Activated T-cell treated with anti-CD3 and anti-CD28 coated beads for 1 hour (primary cell): ENCODE measurements at places on chromosomes 16 and 17.

DNA sequence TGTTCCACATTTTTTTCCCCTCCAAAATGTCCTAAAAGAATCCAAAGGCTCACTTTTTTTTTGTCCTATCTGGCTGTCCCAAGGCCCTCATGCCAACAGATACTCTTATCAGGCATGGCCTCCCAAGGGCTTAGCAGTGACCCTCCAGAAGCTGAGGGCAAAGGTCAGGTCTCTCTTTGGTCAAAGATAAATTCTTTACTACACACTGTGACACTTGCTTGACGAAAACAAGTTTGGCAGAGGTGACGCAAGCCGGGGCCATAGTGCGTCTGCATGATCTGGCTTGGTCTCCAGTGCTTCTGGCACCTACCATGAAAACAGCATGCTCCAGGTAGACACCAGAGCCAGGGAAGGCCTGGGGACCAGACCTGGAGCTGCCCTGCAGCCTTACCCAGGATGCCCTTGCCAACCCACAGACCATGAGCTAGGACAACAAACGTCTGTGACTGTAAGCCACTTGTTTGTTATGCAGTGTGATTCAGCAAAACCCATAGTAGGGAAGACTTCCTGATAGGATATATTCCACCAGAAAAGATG is 48.5 kb upstream of the IRF8 start:
- no peak for DNase-seq

- DNase-seq, result no peak
These were observed 43.9 kb downstream of the MEAK7 start for GRCh38 chr16:84460406-84461028.

DNA sequence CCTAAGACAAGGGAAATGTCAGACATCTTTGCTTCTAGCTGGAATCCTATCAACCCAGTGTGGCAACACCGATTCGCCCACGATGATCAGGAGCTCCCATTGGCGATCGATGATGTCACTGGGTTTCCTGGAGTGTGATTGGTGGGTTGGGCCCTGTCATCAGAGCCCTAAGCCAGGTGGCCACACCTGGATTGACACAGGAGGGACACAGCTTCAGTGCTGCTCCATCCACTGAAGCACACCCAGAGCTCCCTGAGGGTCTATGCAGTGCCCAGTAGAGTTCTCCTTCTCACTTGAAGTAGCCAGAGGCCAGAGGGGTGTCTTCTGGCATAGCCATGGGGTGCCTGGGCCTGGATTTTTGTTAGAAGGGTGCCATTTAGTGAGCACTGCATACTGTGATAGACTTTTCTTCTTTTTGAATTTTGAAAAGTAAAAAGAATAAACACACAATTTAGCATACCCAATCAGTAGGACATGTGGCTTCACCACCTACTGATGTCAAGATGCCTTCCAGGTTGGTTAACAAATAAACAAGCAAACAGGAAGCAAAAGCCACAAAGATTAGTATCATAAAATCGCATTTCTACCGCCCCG is 77.6 kb downstream of the CMIP start:
- DNase-seq, result no peak

- DNase-seq, result no peak
These were observed 1.8 kb downstream of the SRCIN1 start for GRCh38 chr17:38603786-38604478.

DNA sequence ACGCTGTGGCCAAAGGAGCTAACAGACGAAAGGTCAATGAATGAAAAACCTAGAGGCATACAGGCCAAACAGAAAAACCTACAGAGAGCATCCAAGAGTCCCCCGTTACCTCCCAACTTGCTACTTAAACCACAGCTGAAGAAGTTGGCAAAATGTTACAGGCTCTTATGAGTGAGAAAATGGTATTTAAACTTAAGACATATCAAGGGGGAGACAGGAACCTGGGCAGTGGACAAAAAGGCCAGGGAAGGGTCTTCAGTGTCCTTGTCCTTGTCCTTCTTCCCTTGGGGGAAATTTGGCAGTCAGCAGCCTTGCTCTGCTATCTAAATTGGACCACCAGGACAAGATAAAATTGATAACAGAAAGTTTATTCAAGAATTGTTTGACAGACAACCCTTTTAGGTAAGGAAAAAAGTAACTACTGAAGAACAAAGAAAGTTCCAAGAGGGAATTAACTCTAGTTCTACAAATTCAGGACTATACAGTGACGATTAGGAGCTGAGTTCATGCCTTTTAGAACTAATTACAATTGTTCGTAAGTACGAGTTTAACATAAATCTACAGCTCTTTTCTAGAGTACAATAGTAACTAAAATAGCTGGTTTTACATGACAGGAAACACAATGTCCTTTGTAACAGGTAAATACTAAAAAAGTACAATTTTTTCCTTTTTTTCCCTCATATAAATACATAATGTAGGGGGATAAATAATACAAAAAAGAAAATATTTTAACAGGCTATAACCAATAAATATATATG is 3.8 kb upstream of the HOXB2 start:
- no peak for DNase-seq

GRCh38 chr17:82090549-82091263 is 7.3 kb downstream of the FASN start:
- no peak for DNase-seq

GRCh38 chr17:75128694-75129505 is 2.6 kb downstream of the NT5C start:
- no peak for DNase-seq

- no peak for DNase-seq
These were observed 3.8 kb downstream of the SMARCD2 start for GRCh38 chr17:63838631-63839171.

DNA sequence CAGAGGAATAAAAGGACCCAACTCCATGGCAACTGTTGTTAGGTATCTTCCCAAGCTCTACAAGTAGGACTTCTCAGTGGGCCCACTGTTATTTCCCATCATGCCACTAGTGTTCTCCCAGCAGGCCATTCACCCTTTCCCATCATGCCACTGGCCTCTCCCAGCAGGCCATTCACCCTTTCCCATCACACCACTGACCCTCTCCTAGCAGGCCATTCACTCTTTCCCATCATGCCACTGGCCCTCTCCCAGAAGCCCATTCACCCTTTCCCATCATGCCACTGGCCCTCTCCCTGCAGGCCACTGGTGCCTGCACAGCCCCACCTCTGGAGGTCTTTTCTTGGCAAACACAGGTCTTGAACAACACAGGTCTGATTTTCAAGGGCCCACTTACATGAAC is 36.3 kb downstream of the IFT140 start:
- DNase-seq, result no peak

DNA sequence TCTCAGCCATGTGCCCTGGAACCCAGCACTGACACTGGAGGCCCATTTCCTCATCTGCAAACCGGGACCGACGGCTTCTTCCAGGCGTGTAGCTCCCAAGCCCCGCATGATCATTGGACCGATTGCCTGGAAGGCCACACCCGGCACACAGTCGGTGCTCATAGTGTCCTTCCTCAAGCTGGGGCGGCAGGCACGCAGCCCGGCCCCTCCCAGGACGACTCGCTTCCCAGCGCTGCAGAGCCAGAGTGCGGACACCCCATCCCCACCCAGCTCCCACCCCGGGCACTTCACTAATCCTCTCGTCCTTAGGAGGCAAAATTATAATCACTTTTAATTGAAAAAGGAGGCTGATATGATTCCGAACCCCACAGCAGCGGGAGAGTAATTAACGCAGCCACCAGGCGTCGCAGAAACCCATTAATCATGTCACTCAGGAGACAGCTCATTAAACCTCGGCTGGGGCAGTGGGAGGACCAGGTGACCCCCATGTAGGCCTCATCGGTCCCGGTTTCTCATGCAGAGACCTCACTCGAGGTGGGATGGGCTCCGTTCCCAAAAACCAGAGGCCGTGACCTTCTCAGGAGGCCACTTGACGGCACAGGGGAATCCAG is 33.1 kb downstream of the ZNF469 start:
- DNase-seq, result no peak

GRCh38 chr17:1315409-1315808 is 35.9 kb downstream of the TRARG1 start:
- no peak for DNase-seq

DNA sequence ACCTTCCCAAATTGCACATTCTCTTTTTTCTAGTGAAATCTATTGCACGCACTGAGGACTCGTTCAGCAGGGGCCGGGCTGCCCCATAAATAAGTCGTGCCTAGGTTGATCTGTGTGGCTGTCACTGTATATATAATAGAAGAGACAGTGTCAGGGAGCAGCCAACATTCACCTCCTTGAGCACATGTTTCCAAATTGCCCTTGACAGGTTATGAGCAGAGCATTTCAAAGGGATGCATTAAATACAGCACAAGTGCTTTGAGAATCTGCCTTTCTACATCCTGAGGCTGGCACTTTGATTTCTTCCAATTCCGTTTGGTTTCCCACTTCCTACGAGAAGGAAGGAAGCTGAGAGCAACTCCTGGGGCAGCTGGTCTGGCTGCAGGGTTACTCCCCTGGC is 291.2 kb downstream of the NPIPA8 start:
- DNase-seq, result no peak

DNA sequence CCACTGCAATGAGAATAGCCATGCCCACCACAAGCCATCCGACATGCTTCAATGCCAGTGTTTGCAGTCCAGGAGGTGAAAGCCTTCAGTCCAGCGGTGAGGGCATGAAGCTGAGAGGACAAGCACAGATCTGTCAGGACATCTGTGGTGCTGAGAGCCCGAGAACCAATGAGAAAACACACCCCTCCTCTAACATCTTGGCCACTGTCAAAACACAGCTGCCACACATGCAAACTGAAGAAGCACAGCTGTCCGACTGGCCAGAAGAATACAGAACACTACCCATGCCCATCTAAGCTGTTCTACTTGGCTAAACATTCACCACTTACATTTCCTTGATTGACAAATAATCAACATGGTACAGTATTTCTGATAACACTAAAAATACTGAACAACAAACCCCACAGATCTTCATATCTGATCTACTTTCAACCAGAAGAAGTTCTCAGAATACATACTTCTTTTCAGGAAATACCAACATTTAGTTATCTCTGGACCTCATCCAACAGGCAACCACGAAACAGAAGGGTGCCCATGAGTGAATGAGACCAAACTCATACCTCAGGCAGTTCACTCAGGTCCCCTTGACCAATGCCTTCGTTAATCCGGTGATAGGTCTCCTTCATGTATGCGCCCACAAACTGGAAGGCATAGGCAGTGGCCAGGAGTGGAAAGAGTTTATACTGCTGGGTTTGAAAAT is 10.2 kb upstream of the FBF1 start:
- DNase-seq, result no peak

DNA sequence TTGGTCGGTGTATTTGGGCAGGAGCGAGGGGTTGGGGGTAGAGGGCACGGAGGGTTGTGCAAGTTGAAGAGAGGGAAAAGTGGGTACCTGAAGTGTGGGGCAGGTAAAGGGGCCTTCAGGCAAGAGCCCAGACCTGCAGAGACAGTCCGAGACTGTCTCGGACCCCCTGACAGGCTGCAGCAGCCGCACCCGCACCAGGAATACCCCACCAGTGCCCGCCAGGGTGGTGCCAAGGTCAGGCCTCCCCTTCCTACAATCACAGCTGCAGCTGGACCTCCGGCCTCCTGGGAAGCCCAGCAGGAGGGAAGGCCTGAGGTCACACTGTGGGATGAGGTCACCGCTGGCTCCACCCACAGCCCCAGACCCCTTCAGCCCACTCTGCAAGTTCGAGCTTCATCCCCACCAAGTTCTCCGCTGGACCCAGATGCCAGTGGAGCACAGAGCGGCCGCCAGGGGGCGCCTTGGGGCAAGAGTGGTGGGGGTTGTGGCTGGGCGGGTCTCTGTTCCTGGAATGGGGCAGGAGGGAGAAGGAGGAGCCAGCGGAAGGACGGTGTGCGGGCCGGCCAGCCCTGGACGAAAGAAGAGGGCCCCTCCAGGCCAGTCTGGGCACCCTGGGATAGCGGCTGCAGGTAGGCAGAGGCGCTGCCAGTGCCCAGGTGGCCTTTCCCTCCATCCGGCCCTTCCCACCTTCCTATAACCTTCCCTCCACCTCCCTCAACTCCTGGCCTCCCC is at the start of gene HSD3B7:
HSD3B7 (plus strand) TSS at position 539 of the 732 bp plus-strand sequence. CDS start 452 bp downstream, outside the sequence.
- peak; percentile 84 for DNase-seq

GRCh38 chr17:80816241-80817103 is 175.2 kb upstream of the CHMP6 start:
- DNase-seq, result no peak

GRCh38 chr17:78082988-78083387 is 45.6 kb downstream of the TMC6 start:
- DNase-seq, result no peak

DNA sequence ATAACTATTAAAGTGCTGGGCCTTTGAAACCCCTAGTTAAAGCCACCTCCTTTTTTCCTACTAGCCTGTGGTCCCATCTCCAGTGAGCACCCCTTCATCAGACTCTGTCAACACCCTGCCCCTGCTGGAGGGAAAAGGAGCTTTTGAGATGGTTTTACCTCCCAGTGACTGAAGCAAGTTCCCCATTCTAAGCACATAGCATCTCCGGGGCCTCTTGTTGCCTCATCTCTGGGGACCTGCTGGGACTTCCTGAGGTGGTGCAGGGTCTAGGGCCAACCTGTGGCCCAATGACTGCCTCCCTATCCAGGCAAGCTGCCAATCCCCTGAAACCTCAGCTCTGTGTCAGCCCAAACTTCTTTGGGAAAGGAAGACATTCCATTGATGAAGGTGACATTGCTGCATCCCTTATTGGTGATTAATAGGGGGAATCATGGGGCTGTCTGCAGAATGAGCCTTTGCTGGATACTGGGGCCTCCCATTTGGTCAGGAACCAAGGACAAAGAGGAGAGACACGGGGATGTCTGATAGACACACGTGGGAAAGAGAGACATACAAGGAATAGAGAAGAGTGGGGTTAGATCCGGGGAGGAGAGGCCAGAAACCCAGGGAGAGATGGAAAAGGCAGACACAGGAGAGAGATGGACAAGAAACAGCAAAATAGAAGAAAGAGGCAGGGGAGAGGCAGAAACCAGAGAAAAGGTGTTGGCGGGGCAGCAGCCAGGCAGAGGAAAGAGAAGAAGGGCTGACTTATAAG is 2.4 kb downstream of the C1QL1 start:
- no peak for DNase-seq

GRCh38 chr16:49932946-49933345 is 77.0 kb upstream of the ZNF423 start:
- no peak for DNase-seq

DNA sequence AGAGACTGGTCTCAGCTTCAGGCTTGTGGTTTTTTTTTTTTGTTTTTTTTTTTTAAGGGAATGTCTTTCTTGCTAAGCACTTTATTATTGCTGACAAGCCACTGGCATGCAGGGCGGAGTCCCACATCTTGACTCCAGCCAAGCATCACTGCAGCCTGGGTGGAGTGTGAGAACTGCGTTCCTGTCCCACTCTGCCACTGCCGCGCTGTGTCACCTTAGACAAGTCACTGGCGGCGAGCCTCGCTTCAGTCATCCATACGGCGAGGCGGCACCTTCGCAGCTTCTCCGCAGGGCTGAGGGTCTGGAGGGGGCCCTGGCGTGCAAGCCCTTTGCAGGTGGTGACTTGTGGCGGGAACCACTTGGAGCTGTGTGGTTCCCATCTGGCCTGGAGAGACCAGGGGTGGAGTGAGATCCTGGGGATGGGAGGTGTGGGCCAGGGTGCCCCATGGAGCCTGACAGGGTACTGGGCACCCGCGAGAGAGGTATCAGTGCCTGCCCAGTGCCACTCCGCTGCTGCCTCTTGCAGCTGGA is 99.1 kb upstream of the CIBAR2 start:
- DNase-seq, result no peak
